Mammary epithelial cell (primary cell): ENCODE measurements at places on chromosomes 1 and 21. TPM values are rescaled to one million over a fixed set of nuclear protein-coding genes. Genes with fewer than 3 reads are reported as not detected.

The HSPA6 gene
- 0.45 and 0.82 TPM in 2 replicates for total RNA-seq

The MANEAL gene
- total RNA-seq, result 0.50 TPM

DNA sequence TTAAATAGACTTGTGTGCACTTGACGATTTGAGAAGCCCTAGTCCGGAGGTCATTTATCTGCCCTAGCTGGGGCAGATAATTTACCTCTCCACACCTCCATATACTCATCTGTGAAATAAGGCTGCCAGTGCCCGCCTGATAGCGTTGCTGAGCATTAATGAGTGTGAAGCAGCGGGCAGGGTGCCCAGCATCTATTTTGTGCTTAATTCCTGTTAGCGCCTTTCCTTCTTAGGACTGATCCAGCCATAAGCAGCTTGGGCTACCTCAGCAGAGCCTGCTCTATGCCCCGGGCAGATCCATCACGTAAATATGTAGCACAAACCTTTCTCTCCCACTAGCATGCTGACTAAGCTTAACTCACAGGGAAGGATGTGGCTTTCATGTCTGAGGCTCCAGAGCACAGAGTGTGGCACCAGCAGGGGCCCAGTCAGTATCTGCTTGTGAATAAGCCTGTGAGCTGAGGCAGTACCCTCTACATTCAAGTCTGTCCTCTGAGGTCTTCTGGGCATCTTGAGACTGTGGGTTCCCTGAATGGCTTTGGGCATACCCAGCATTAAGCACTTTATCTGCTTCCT is 21.5 kb upstream of the RNF187 start:
- no peak for DNase-seq

DNA sequence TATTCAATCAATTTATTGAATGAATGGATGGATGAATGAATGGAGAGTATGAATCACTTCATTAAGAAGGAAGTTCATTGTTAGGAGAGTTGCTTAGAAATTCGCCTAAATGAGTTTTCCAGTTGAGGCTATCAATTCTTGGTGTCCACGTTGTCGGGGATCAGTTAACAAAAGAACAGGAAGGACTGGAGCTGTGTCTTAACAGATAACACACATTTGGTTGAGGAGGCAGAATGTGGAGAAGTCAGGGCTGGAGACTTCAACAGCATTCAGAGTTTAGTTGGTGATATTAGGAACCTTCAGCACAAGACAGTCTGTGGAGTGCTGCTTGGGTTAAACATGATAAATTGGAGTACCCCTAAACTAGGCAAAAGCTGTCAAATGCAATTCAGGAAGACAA is 33.7 kb downstream of the ZBTB18 start:
- DNase-seq, result no peak

The OR10Z1 gene
- total RNA-seq, result not detected in 2 replicates

- peak; percentile 90 for DNase-seq
Measured at GRCh38 chr1:14968251-14968851, 185.2 kb upstream of the TMEM51 start.

The EIF2D gene
- 43.0 and 61.1 TPM in 2 replicates for total RNA-seq

GRCh38 chr1:55541296-55541695 is 326.1 kb upstream of the USP24 start:
- DNase-seq, result peak; percentile 73

DNA sequence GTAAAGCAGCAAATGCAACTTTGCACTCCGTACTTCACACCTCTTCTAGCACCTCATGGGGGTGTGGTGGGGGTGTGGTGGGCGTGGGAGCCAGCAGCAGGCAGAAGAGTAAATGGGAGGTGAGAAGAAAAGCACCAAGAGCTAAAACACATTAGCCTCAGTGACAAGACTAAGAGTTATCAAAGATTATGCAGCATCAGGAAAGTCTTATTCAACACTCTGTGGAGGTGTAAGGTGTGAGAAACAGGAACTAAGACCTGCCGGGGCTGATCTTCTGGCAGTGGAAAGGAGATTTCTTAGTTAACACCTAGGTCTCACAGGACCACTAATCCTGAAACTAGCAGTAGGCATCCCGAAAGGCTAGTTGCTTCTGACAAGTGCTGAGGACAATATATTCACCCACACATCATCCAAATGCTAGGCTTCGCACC is 9.9 kb downstream of the TGFBR3 start:
- no peak for DNase-seq

DNA sequence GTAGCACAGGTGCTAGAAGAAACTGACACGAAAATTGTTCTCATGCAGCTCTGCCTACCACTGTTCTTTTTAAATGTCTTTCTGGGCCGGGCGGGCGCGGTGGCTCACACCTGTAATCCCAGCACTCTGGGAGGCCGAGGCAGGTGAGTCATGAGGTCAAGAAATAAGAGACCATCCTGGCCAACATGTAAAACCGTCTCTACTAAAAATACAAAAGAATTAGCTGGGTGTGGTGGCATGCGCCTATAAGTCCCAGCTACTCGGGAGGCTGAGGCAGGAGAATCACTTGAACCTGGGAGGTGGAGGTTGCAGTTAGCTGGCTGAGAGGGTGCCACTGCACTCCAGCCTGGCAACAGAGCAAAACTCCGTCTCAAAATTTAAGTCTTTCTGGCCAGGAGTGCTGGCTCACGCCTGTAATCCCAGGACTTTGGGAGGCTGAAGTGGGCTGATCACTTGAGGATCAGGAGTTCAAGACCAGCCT is 947 bp upstream of the RIT1 start:
- DNase-seq, result peak; percentile 23

The CD52 gene
- total RNA-seq, result not detected in 2 replicates

- DNase-seq, result no peak
Measured at GRCh38 chr1:56188855-56189254, 390.5 kb downstream of the PLPP3 start.

- peak; percentile 38 for DNase-seq
Measured at GRCh38 chr1:96236156-96236739, 485.3 kb upstream of the PTBP2 start.

GRCh38 chr1:230171356-230172015 is 104.4 kb downstream of the GALNT2 start:
- DNase-seq, result no peak

GRCh38 chr1:184297244-184297750 is 89.5 kb upstream of the C1orf21 start:
- no peak for DNase-seq

DNA sequence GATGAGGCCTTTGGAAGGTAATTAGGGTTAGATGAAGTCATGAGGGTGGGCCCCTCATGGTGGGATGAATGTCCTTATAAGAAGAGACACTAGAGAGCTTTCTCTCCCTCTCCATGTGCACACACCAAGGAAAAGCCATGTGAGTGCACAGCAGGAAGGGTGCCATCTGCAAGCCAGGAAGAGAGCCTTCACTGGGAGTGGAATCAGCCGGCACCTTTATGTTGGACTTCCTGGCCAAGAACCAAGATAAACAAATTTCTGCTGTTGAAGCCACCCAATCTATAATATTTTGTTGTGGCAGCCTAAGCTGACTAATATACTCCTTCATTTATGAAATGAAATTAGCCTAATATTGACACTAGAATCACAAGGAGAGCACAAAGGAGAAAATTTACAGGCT is 38.2 kb upstream of the PKP1 start:
- no peak for DNase-seq

The KCNH1 gene
- not detected in 2 replicates for total RNA-seq

GRCh38 chr1:41662061-41662764 is 177.7 kb upstream of the EDN2 start:
- DNase-seq, result peak; percentile 33

The NLRP3 gene
- total RNA-seq, result 3.0 TPM

DNA sequence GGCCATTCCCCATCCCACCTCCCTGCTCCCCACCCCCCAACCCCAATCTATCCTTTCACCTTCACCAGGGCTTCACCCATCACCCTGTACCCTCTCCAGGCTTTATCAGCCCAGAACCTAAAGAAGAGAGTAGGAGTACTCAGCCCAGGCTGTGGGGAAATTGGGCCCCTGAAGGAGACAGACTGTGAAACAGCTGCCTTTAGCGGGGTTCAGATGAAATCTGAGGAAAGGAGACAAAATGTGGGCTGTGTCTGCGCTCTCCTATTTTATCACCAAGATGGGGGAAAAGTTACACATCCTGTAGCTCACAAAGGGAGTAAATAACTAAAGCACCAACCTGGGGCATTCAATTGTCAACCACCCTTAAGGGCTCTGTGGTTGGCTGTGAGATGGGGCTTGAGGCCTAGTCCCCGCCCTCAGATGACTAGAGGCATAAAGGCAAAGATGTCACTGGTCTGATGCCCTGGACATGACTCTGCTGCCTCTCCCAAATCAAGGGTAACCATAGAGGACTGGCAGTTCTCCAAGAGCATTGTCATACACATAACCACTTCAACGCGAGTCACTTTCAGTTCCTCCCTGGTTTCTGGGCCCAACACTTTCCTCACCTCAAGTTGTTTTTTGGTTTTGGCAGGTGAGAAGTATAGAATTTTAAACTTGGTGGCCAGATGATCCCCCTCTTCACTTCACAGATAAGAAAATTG is 30.0 kb downstream of the SLC27A3 start:
- peak; percentile 93 for DNase-seq

DNA sequence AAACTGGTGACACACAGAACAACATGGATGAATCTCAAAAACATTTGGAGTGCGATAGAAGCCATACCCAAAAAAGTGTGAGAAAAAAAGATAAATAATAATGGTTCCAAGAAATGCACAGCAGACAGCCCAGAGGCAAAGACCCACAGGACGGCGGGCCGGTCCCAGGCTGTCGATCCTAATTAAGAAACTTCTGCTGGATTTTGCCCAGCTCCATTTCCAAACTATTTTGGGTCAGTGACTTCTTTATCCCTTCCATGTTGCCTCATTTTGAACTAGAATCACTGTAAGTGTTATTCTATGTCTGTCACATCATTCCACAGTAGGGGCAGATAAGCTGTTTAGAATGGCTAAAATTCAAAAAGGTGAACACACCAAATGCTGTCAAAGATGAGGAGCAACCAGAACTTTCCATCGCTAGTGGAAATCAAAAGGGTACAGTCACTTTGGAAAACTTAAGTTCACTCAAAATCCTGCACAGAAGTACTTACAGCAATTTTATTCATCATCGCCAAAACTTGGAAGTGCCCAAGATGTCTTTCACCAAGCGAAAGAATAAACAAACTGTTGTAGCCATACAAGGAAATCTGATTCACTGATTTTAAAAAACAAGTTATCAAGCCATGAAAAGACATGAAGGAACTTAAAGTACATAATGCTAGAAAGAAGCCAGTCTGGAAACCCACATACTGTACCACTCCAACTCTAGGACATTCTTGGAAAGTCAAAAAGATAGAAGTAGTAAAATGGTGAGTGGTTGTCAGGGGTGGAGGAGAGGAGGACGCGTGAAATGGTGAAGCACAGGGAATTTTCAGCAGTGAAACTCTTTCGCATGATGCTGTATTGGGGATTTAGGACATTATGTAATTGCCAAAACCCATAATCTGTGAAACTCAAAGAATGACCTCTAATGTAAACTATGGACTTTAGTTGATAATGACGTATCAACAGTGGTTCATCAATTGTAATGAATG is 7.5 kb downstream of the NBPF1 start:
- no peak for DNase-seq

GRCh38 chr21:37339552-37339939 is 27.0 kb upstream of the DYRK1A start:
- no peak for DNase-seq

DNA sequence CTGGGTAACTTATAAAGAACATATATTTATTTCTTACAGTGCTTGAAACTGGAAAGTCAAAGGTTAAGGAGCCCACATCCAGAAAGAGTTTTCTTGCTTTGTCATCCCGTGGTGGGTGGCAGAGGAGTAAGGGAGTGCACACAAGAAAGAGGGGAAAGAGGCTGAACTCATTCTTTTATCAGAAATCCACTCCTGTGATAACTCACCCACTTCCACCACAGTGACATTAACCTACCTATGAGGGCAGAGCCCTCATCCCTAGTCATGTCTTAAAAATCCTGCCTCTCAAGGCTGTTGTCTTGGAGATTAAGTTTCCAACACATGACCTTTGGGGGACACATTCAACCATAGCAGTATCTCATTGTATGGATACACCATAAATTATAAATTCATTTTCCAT is 32.5 kb upstream of the RGS4 start:
- peak; percentile 18 for DNase-seq

- peak; percentile 98 for DNase-seq
Measured at GRCh38 chr1:41957568-41957967, 38.8 kb upstream of the HIVEP3 start.

The GUCA2B gene
- total RNA-seq, result not detected

DNA sequence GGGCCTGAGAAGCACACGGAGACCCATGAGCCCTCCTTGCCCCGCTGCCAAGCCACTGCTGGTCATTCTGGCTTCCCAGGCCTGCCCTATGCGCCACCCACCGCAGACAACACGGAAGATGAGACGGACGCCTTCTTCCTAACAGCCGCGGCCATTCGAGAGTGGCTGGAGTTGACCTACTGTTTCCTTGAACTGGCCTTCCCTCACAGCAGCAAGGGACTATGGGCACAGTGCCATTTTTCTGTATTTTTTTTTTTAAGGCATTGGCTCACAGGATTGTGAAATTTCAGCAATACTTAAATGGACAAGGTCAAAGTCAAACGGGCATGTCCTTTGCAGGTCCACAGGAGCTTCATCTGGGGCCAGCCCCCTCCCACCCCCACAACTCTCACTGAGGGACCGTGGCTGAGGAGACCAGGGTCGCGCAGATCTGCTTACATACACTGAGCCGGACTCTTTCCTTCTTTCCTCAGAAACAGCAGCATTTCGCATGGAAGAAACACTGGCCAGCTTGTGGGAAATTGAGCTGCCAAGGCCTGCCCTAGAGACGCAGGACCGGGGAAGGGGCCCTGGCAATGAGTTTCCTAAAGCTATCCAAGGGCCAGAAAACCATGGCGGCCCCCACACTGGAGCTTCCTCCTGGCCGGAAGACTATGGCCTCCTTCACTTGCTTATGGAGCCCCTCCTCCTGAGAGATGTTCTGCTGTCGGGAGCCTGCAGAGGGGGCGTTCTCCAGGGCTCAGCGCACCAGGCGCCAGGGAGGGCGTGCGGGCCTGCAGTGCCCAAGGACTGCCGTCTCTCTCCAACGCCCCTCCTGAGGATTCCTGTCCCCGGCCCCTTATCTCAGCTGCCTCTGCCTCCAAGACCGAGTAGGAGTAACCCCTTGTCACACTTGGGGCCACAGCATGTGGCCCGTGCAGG is 98.9 kb downstream of the PGBD5 start:
- no peak for DNase-seq

GRCh38 chr1:11331036-11331944 is 58.3 kb downstream of the UBIAD1 start:
- DNase-seq, result peak; percentile 10

DNA sequence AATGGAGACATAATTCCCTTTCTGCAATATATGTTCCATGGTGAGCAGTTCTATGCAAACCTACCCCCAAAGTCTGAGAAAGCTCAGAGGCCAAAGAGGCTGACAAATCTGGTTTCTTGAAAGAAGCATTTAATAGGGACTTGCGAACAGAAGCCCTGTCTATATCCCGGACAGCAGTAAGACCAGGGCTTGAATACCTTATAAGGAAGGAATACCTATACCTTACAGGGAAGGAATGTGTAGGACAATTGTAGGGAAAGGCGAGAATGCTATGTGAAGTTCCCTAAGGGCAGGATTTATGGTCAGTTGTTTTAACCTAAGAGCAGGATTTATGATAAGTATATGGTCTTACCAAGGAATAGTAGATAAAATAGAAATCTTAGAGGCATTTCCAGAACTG is 5.0 kb upstream of the SLC41A1 start:
- no peak for DNase-seq

- DNase-seq, result peak; percentile 60
Measured at GRCh38 chr1:160284220-160284781, 632 bp downstream of the PEX19 start.

GRCh38 chr21:40689840-40690360 is 157.1 kb downstream of the DSCAM start:
- no peak for DNase-seq

- peak; percentile 48 for DNase-seq
Measured at GRCh38 chr1:175499595-175500382, 243.6 kb downstream of the TNR start.

GRCh38 chr1:219177940-219178339 is 4.3 kb downstream of the LYPLAL1 start:
- no peak for DNase-seq
